ENCODE measurements at places on chromosomes 5 and 9. TPM values are rescaled to one million over a fixed set of nuclear protein-coding genes. Genes with fewer than 3 reads are reported as not detected.

Gene ANKRD55
- polyA plus RNA-seq, result not detected

DNA sequence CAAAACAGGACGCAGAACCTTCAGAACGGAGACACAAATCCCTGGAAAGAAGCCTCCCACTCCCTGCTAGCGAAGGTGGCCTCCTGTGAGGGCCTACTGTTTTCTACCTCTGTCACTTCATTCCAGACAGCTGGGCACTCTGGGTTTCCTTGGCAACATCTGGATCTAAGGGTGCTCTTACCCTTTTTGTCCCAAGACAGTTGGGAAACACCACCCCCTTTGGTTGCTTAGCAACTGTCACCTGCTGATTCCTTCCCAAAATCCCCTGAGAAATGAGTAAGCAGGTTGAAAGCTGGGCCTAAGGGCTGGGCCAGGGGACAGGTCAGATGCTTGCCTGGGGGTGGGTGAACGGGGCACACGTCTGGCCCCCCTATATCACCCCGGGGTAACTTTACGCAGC lies 29.4 kb downstream of the NANS start:
- DNase-seq, result no peak

DNA sequence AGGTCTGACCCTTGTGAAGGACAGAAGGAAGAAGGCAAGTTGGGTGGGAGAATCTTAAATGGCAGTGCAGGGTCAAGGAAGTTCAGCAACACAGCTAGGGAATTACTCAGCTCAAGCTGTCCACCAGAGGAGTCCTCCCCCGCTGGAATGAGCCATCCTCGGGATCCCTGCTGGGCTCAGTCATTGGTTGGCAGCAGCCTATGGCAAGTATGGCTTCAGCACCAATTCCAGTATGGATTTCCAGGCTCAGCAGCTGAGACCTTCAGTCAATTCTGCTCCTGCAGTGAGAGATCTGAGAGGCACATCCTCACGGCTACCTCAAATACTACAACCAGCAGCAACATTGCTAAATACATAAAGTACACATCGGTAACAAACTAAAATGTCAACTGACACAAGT lies 280.6 kb upstream of the PIK3R1 start:
- no peak for DNase-seq

DNA sequence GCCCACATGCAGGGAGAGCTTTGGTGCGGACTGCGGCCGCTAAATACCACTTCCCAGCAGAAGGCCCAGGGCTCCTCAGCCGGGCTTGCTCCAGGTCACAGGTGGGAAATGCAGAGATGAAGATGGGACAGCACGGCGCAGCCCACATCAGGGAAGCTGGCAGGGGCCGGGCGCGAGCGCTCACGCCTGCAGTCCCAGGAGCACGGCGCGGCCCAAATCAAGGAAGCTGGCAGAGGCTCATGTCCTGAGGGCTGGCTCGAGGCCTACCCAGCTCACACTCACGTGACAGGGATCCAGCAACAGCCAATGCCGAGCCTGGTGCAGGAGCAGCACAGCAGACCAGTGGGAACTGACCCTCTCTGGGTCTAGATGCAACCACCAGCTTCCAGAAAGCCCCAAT lies 16.3 kb downstream of the LPCAT1 start:
- no peak for DNase-seq

- no peak for DNase-seq
Measured at GRCh38 chr5:36392818-36393217, 91.1 kb upstream of the RANBP3L start.

Gene DRD1
- polyA plus RNA-seq, result 0.01 TPM

GRCh38 chr9:69834591-69835184 lies 14.1 kb downstream of the CFAP95 start:
- DNase-seq, result no peak

DNA sequence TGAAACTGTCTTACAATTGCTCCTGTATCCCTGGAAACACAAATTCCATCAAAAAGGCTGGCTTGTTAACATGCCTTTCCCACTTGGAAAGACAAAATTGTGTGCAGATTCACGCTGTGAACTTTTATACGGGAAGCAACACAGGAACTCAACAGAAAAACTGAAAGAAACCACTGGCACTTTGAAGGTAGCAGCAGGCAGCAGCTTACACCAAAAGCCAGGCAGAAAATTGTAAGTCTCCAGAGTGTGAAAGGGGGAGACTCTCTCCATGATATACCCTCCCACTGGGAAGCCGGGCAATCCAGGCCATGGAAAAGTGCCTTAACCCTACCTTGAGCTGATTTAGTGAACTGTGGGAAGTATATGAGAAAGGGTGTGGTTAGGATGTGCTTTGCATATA lies 943.7 kb downstream of the CDH18 start:
- no peak for DNase-seq

- DNase-seq, result no peak
Measured at GRCh38 chr9:107208121-107208520, 75.0 kb upstream of the RAD23B start.

Gene CCNJL
- 2.1 TPM for polyA plus RNA-seq

Gene TSSK1B
- 0.07 TPM for polyA plus RNA-seq

Gene LRRC14B
- not detected for polyA plus RNA-seq

DNA sequence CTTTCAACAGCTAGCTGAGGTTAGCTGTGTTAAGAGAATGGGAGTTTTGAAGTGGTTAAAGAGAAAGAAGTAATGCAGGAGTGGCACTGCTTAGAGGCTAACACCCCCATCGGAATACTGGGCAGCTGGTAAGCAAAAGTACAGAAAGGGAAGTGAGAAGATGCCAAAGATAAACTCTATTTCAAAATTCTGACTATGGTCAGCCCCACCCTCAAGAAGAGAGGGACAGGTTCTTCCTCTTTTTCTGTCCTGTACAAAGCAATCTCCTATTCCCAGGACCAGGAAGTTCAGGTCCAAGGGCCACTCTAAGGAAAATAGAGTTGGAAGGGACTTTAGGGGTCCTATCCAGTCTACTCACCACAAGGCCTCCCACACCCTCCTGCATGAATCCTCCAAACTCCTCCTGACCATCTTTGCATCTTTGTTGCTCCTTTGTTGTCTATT lies 45.9 kb upstream of the JAK2 start:
- DNase-seq, result no peak

DNA sequence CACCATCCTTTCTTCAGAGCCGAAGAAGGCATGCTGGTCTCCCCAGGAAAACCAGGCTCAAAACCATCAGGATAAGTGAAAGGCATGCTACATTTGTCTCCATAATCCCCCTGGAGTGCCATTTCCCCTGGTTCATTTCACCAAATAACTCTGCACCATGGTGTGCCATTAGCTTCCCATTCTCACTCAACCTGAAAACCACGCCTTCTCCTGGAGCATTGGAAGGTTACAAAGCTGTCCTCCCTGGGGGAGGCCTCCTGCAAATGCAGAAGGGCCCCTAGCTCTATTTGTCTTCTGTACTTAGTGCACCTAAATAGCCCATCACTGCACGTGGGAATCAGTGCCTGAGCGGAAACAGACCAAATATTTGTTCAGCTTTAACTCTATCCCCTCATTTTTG lies 90.2 kb upstream of the ICE1 start:
- no peak for DNase-seq

DNA sequence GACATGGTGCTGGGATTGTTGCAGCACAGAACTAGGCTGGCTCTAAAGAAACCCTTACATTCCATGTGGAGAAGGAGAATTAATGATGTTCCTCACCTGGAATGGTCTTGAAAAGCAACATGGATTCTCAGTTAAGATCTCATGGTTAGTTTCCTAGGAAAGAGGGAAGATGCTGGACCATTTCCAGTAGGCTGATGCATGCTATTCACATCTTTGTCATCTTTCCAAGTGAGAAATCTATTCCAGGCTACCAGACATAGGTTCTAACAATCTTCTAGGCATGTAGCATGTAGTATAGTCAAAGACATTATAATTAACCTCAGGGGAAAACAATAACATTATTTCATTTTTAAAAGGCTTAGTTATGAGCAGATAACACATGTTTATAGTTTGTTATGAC lies 44.3 kb downstream of the TMEM252 start:
- no peak for DNase-seq

DNA sequence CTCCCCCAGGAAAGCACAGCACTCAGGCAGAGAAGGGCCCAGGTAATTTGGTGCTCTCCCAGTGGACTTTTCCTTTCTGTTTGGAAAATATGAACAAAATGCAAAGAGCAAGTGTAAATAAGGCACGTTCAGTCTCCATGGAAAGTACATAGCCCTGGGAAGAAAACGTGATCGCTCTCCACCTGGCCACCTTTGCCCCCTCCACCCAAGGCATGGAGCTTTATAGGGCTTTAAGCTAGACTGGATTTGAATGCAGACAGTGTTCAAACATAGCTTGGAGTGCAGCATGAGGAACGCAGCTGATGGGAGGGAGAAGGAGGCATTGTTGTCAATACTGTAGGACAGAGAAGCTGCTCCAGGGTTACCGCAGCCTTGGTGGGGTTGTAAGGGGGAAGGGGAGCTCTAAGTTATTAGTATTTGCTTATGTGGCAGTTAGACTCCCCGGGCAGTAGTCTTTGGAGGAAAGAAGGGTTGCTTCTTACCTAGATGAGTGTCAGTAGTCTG lies 500.2 kb downstream of the SPOCK1 start:
- no peak for DNase-seq

- no peak for DNase-seq
Measured at GRCh38 chr9:26530841-26531240, 361.8 kb downstream of the CAAP1 start.

Gene PRELID2
- polyA plus RNA-seq, result 2.0 TPM

DNA sequence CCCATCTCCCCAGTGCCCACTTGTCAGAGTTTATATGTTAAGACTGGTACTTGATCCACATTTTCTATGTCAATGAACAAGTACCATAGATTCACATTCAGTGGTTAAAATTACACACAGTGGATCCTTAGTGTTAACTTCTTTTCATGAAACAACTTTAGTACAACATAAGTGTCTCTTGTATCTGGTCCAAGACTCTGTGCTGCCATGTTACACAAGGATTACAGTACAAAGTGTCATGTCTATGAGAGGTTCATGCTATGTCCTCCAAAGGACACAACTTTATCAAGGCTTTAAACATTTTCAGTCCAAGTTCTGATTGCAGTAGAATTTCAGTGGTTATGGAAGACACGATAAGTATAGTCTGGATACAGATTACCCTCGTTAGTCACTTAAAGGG lies 13.3 kb upstream of the VLDLR start:
- no peak for DNase-seq

DNA sequence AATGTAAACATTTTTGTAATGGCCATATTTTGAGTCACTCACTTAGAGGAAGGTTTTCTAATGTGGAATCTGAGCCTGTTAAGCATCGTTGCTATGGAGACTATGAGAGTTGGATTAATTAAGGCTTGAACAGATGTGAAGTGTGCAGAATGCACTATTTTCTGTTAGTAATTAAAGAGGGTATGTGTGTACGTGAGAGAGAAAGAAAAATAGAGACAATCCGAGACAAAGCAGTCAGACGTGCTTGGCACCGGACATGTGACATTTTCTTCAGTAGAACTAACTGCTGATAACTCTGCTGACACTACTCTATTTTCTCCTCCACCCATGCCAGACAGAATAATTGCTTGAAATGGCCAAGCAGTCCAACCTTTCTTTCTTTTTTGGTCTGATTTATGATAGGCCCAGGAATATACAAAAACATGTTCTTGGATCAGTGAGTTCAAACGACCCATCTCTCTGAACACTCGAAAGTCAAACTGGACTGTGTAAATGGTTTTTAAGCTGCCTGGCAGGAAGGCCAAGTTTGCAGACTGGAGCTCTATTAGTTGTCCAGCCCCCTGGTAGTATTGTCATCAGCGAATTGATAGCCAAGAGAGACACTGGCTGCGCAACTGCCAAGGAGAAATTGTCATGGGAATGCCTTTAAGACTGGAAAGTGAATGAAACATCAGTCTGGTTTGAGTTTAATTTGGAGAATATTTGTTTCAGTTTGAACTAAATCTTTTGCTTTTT lies 322.1 kb downstream of the ARHGEF28 start:
- no peak for DNase-seq

GRCh38 chr9:8668751-8669150 lies 869.2 kb upstream of the DMAC1 start:
- no peak for DNase-seq

Measured in keratinocyte (primary cell).